HEK293T (cell line): ENCODE measurements at places on chromosomes 2 and 18.

DNA sequence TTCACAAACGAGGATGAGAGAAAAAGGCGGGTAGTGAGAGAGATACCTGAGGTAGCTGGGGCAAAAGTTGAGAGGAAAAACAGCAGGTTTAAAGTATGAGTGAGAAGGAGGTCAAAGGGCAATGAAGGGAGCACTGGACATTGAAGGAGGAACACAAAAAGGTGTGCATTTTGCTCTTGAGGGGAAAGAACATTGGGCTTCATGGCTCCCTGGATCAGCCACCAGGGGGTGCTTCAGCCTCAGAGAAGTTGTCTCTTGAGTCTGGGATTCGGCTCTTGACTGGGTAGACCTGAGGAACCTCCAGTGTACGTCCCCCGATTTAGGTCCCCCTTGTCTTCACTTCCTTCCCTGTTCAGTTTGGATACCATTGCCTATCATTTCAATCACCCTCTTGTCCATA is 128.5 kb downstream of the RAPGEF4 start:
- peak; percentile 44 for DNase-seq

DNA sequence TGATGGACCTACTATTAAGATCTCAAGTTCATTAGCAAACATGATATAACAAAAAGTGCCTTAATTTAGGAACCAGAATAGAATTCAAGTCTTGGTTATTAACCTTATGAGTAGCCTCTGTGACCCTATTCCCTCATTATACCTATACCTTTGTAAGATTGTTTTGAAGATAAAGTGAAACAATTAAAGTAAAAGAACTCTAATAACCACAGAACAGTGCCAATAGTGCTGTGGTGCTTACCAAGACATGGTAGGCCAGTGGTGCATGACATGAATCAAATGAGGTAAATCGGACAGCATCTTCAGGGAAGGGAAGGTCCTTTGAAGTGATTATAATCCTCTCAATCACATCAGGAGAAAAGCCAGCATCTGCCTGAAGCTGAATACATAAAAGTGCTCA is 36.4 kb downstream of the METTL4 start:
- DNase-seq = no peak

DNA sequence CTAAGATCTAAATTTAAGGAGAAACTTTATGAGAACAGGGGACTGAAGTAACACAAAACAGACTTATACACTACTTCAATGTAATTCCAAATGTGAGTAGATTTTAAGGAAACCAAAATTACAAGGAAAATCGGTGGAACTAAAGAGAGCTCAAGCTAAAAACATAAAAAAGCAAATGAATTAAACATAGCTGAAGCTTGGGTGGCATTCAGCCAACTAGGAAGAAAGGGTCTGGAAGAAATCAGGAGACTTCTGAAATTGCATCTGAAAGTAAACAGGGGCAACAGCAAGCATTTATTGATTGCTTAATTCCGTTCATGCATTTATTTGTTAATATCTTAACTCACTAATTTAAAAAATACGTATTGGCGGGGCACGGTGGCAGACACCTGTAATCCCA is 727.3 kb upstream of the PKDCC start:
- DNase-seq = no peak

DNA sequence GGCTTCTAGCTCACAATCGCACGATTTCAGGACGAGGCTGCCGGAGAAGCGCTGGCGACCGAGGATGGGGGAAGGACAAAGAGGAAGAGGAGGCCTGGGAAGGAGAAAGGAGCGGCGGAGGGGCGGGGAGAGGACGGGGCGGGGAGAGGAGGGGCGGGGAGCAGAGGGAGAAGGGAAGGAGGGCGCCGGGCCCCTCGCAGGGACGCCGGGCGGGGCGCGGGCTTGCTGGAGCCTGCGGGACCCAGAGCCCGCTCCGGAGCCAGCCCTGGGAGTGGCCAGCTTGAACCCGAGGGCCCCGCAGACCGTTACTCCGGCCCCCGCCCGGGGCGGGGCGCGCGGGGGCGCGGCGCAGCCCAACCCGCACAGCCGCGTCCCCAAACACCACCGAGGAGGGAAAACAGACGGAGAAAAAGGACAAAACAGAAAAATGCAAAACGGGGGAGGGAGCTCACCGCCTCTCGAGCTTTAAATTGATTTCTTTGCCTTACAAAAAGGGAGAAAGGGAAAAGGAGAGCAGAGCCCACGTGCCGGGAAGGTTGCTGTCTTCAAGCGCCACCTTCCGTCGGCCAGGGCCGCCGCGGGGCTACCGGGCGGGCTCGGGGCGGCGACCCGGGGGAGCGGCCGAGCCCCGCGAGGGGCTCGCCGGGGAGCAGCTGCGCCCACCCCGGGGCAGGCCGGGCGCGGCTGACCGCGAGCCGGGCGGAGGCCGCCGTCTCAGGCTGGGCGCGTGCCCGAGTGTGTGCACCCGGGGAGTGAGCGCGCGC is 781 bp upstream of the SOX11 start:
- no peak for DNase-seq

DNA sequence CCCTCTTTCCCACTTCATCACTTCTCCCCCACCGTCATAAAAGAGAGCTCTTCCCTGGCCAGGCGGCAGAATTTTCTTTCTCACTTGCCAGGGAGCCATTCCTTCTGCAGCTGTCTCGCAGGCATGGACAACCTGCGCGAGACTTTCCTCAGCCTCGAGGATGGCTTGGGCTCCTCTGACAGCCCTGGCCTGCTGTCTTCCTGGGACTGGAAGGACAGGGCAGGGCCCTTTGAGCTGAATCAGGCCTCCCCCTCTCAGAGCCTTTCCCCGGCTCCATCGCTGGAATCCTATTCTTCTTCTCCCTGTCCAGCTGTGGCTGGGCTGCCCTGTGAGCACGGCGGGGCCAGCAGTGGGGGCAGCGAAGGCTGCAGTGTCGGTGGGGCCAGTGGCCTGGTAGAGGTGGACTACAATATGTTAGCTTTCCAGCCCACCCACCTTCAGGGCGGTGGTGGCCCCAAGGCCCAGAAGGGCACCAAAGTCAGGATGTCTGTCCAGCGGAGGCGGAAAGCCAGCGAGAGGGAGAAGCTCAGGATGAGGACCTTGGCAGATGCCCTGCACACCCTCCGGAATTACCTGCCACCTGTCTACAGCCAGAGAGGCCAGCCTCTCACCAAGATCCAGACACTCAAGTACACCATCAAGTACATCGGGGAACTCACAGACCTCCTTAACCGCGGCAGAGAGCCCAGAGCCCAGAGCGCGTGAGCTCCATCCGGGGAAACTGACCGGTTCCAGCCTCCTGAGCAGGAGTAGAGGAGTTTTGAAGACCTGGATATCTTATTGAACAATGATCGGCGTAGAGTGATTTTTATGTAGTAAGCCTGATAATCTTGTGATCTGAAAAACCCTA is at the start of gene MSGN1:
TSS of gene MSGN1 (plus strand) at position 65 of the 850 bp plus-strand sequence. CDS start at position 124, 59 bp downstream.
- no peak for DNase-seq
